ENCODE measurements at places on chromosomes 6 and 20.

DNA sequence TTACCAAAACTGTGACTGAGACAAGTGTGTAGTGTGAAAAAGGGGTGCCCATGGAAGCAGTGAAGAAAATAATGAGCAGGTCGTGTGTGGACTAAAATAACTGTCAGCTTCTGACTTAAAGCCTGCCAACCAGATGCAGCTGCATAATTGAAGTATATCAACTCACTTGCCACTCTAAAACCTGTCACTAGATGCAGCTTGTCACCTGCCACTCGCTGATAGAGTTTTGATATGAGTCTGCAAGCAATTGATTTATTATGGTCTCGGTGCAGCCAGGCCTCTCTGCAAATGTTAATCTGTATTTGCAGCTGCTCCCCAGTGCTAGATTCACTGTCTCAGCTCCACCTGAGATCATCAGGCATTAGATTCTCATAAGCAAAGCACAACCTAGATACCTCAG, 1090.0 kb upstream of the EYS start:
- DNase-seq: no peak

DNA sequence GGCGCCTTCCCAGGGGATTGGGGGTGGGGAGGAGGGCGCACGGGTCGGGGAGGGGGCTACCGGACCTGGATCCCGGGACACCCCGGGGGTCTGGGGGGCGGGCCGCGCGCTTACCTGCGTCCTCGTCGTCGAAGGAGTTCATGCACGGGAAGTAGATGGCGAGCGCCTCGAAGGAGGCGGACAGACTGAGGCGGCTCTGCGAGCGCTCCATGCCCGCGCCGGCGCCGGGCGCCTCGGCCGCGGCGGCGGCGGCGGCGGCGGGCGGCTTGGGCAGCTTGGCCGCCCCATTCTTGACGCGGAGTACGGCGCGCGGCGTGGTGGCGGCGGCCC, 320 bp downstream of the RIMS4 start:
- no peak for DNase-seq

- DNase-seq: no peak
These were observed 32.9 kb downstream of the MAP3K4 start for GRCh38 chr6:161024364-161024920.

- no peak for DNase-seq
These were observed 78.2 kb downstream of the CHMP4B start for GRCh38 chr20:33889312-33889711.

DNA sequence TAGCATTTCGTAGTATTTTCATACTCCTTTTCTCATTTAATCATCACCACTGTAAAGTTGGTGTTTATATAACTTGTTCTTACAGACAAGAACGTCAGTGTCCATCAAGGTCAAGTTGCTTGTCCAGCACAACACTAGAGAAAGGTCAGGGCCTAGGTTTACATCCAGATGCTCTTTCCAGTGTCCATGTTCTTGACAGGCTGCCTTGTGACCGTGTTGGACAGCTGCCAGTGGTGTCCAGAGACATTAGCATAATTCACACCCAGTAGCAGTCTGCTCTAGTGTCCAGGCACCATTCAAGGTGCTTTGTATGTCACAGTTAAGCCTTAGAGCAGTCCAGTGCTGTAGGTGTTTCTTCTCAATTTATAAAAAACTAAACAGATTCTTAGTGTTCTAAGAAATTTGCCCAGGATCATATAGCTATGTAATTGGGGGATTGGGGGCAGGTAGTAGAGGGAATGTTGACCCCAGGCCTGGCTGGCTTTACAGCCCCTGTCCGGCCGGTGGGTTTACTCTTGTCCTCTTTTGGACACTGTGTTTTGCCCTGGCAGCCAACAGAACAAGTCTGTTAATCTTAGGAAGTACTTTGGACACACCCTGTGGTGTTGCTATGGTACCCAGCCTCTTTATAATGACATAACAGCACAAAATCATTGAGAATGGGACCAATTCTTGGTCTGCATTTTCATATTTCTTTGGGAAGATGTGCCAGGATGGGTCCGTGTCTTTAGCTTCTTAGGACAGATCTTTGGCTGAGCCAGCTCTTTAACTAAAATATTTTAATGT, 8.0 kb downstream of the STK35 start:
- DNase-seq: no peak

- no peak for DNase-seq
These were observed 43.2 kb downstream of the YTHDF1 start for GRCh38 chr20:63172726-63173125.

DNA sequence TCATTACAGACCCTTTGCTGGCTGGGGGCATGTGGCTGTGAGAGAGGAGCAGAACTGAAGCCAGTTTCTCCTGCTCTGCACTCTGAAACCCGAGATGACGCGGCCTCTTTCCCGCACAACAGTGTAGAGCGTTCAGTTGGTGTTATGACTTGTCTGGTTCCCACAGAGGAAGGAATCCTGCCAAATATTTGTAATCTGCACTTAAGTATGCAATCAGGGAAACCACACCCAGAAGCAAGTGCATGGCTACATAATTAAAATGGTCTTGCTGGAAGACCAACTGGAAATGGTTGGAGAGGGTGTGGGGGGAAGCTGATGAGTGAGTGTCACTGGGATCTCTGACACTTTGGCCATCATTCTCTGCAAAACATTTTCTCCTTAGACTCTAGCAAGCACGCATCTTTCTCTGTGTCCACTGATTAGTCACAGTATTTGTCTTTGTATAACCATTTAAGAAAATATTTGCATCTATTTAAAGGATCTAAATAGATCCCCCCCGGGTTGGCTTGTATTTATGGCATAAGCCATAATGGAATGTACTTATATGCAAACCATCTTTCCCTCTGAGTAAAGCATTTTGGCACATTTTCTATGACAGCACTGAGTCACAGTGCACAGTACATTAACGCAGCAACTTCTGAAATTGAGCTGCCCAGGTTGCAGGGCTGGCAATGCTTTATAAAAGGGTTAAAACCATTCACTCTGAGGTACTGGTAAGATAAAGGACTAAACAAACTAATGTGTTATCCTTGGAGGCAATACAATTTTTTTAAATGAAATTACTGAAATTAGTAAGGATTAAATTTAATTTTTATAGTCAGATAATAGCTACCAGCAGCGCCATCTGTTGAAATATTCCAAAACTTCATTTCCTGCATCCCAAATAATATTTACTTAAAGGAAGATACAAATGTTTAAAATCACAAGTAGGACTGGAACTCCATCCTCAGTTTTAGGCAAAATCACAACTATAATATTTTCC, 76.7 kb downstream of the FOXC1 start:
- DNase-seq: peak; percentile 98

DNA sequence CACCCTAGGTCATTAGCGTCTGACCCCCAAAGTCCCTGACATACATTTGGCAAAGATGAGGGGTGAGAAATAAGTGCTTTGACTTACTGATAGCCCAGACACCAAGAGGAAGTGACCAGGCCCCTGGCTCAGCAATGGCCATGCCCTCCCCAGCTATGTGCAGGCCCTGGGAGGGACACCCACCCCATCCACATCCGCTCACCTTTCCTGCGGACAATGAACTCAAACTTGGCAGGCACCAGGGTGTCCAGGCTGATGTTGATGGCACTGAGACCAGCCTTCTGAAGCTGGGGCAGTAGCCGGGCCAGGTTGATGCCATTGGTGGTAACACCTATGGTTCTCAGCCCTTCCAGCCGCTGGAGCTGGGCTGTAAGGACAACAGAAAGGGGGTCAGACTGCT, 18.4 kb downstream of the MOCS1 start:
- no peak for DNase-seq

GRCh38 chr6:34390531-34391472, 1.7 kb downstream of the NUDT3 start:
- DNase-seq: peak; percentile 58

DNA sequence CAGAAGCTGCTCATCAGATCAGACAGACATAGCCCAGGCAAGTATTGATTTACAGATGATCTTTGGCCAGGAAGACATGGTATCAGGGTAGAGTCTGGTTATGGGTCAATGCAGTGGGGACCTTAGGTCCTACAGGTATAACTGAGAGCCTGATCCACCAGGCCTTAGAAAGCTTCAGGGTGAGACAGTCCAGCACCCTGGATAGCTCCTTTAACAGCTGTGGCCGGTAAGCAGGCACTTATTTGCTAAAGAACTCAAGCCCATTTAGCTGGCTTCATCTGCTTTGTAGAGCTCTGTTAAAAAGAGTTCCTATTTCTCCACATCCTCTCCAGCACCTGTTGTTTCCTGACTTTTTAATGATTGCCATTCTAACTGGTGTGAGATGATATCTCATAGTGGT, 39.6 kb downstream of the ESR1 start:
- peak; percentile 5 for DNase-seq

- no peak for DNase-seq
These were observed 8.7 kb downstream of the JAG1 start for GRCh38 chr20:10665027-10665561.

- no peak for DNase-seq
These were observed 77.8 kb downstream of the SYCP2L start for GRCh38 chr6:10964684-10965083.

GRCh38 chr6:139597087-139597763, 222.8 kb upstream of the CITED2 start:
- no peak for DNase-seq

DNA sequence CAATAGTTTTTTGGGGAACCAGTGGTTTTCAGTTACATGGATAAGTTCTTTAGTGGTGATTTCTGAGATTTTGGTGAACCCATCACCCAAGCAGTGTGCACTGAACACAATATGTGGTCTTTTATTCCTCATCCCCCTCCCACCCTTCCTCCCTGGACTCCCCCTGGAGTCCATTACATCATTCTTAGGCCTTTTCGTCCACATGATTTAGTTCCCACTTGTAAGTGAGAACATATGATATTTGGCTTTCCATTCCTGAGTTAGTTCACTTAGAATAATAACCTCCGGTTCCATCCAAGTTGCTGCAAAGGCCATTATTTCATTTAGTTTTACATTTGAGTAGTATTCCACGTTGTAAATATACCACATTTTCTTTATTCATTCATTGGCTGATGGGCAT, 28.3 kb downstream of the RPP40 start:
- no peak for DNase-seq

DNA sequence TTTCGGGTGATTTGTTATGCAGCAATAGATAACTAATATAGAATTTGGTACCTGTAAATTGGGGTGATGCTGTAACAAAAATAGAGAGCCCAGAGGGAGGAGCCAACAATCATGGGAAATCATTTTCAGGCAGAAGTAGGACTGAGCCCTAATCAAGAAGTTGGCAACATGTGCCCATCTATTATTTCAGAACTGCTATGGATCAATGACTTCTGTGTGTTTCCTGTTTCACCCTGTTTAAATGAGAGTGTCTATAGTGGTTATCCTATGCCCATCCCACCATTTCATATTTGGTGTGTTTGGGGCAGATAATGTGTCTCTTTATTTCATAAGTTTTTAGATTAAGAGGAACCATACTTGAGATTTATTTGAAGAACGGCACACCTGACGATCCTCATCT, 330.8 kb upstream of the CITED2 start:
- no peak for DNase-seq

DNA sequence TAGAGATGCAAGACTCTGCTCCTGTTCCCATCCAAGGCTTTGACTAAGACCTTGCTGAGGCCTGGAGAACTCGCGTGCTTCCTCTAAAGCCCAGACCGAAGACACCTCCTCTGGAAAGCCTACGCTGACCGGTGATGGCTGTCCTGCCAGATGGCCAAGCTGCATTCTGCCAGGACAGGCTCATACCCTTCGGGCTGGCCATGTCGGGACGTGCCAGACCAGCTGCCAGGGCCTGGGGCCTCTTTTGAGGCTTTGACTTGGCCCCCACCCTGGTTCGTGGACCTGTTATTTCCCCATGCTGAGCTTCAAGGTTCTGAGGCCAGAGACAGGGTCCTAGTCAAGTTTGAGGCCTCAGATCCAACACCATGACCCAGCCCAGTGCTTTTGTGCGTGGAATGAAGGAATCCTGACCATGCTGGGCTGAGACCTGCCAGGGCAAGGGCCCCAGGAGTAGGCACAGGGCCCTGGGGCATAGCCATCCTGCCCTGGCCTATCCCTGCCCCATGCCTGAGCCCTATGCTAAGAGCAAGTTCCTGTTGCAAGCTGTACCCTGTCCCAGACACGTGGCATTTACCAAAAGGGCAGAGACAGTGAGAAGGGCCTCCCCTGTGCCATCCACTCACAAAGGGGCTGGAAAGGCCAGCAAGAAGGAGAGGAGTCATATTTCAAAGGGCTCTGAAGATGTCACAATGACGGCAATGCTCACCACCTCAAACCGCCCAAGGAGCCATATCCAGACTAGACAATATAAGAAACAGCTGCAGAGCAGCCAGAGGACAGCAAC, 42.8 kb downstream of the MRPL14 start:
- peak; percentile 69 for DNase-seq

- peak; percentile 13 for DNase-seq
These were observed 58.3 kb downstream of the SERAC1 start for GRCh38 chr6:158109748-158110147.

- peak; percentile 26 for DNase-seq
These were observed 40.1 kb downstream of the RNF144B start for GRCh38 chr6:18427296-18427695.

DNA sequence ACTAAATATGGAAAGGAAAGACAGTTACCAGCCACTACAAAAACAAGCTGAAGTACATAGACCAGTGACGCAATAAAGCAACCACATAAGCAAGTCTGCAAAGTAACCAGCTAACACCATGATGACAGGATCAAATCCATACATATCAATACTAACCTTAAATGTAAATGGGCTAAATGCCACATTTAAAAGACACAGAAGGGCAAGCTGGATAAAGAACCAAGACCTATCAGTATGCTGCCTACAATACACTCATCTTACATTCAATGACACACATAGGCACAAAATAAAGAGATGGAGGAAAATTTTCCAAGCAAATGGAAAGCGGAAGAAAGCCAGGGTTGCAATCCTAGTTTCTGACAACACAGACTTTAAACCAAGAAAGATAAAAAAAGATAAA, 24.1 kb downstream of the HLA-C start:
- no peak for DNase-seq

GRCh38 chr6:11083956-11084355, 9.7 kb upstream of the SMIM13 start:
- no peak for DNase-seq

DNA sequence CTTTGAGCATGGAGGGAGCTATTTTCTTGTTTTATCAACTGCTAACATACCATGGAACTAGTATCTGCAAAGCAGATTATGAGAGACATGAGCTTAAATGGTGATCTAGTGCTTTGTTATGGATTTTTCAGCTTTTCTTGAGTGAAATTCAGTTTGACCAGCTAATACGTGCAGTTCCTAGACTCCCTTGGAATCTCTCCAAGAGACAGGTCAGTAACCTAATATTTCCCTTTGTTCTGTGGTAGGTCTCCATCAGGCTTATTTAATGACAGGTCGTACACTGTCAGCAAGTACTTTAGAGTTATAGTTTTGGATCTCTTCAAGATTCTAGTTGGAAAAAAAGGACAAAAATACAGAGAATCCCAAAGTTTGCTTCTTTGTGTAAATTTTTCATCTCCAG, 43.9 kb downstream of the HDAC2 start:
- DNase-seq: no peak

GRCh38 chr20:63441136-63442099, 31.0 kb downstream of the KCNQ2 start:
- DNase-seq: no peak

DNA sequence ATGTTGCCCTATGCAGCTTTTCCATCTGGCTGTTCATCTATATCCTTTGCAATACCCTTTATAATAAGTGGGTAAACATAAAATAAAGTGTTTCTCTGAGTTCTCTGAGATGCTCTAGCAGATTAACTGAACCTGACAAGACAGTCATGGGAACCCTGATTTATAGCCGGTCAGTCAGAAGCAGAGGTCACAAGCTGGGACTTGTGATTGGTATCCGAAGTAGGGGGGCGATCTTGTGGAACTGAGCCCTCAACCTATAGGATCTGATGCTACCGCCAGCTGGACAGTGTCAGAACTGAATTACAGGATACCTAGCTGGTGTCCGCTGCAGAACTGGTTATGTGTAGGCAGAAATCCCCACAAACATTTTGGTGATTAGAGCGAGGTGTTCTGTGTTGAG, 39.0 kb downstream of the SLC17A5 start:
- no peak for DNase-seq

Data from fibroblast of skin of right biceps (primary cell).